MCF 10A (cell line): ENCODE measurements at places on chromosomes 11 and 22. TPM values are rescaled to one million over a fixed set of nuclear protein-coding genes. Genes with fewer than 3 reads are reported as not detected.

Gene ABCG4
- not detected in 2 replicates for total RNA-seq

Gene PANX2
- total RNA-seq: 0.77 and 2.7 TPM in 2 replicates

Gene CREBZF
- 34.3 and 36.0 TPM in 2 replicates for total RNA-seq

DNA sequence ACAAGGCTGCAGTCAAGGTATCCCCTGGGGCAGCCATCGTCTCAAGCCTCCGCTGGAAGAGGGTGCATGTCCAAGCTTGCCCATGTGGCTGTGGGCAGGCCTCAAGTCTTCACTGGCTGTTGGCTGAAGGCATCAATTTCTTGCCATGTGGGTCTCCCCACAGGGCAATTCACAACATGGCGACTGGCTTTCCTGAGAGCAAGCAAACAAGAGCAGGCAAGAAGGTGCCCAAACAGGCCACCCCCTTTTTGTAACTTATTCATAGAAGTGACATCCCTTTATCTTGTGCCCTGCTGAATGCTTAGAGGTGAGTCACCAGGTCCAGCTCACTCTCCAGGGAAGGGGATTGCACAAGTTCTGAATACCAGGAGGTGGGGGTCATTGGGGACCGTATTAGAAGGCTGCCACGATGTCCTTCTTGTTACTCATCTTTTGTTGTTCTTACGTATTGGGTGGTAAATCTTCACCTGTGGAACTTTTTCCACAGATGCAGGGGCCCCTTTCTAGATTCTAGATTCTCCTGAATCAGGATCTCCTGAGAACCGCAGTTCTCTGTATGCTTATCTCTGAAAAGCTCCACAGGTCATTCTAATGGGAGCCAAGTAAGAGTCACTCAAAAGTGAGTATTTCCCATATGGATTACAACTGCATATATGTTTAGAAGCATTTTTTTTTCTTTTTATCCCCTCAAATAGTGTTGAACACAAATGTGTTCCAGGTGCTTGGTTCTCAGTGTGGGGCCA, 44.2 kb upstream of the MICAL2 start:
- DNase-seq: peak; percentile 96

- DNase-seq: no peak
Measured at GRCh38 chr11:83119216-83119615, 37.7 kb upstream of the PCF11 start.

- no peak for DNase-seq
Measured at GRCh38 chr22:20979243-20979809, 2.8 kb upstream of the LZTR1 start.

GRCh38 chr11:76621466-76621865, 49.1 kb downstream of the LRRC32 start:
- DNase-seq: no peak

DNA sequence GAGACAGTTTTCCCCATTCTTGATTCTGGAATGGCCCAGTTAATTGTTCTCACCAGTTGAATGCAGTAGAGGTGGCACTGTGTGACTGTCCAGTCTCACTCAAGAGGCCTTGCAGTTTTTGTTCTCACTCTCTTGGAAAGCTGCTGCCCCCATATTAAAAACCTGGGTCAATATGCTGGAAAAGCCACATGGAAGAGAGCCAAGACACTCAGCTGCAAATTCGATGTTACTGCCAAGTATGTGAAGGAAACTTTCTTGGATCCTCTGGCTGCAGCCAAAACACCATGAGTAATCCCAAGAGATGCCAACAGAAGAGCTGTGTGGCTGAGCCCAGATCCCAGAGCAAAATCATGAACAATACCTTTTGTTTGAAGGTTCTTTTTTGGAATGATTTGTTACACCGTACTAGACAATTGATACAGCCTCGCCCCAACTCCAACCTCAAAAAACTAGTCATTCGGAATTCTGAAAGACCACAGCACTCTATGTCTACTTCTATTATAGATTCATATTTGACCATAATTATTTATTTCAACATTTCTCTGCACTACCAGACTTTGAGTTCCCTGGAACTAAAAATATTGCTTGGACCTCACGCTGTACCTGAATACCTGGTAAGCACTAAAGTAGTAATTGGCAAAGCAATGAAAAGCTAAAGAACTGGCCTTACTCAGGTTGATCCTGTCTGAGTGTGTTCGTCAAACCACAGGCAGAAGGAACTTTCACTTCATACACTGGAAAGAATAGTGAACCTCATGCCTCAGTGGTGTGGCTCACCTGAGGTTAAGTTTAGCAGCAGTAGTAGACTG, 378.8 kb downstream of the ETS1 start:
- peak; percentile 96 for DNase-seq

GRCh38 chr22:45599836-45600577, 71.6 kb upstream of the ATXN10 start:
- no peak for DNase-seq

GRCh38 chr22:32511776-32512175, 37.2 kb downstream of the FBXO7 start:
- DNase-seq: no peak

DNA sequence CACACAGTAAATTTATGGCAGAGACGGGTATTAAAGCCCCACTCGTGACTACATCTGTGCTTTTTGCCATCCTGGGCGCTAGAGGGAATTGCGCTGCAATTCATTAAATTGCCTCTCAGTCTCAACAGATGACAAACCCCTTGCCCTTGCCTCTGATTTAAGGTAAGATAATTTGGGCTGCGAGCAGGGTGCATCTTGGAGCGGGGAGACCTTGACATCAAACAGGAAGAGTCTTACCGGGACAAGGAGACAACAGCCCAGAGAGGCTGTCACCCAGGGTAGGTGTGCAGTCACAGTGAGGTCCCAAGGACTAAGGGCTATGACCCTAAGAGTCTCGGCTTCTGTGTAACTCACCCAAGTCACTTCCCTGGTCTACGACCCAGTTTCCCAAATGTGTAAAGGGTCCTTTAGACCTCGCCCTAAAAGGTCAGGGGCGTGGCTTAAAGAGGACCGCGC, 449 bp upstream of the TOM1 start:
- peak; percentile 25 for DNase-seq

- no peak for DNase-seq
Measured at GRCh38 chr11:111693224-111693937, 72.8 kb downstream of the PPP2R1B start.

GRCh38 chr11:3022982-3023381, 30.9 kb upstream of the NAP1L4 start:
- peak; percentile 53 for DNase-seq

DNA sequence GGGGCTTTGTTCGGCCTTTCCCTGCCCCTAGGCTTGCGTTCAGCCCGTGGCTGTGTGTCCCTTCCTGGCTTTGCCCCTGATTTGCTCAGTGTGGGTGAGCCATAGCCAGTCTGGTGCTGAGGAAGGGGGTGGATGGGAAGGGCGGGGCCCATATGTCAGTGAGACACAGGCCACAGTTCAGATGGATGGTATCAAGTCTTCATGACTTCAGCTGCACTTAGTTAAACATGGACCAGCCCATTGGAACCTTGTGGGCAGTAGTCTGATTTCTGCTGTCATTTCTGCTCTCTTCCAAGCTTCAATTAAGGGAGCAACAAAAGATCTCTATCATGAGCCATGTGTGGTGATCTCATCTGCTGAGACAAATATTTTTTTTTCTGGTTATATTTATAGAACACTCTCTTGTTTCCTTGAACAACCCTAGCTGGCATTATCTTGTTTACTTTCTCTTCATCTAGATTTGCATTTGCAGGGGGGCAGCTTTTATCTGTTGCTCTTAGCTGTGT, 21.6 kb upstream of the PEX26 start:
- DNase-seq: no peak
